ENCODE measurements at places on chromosomes 5 and 9. TPM values are rescaled to one million over a fixed set of nuclear protein-coding genes. Genes with fewer than 3 reads are reported as not detected.

The VCAN gene
- 0.56 TPM for polyA plus RNA-seq

The TXN gene
- 286 TPM for polyA plus RNA-seq

The MYO10 gene
- polyA plus RNA-seq, result 36.0 TPM

The NUDT12 gene
- polyA plus RNA-seq, result 1.3 TPM

The PRUNE2 gene
- polyA plus RNA-seq, result 15.8 TPM

The TMEM252 gene
- not detected for polyA plus RNA-seq

The PKD2L2 gene
- not detected for polyA plus RNA-seq

The KCNIP1 gene
- not detected for polyA plus RNA-seq

All from endothelial cell of umbilical vein (primary cell).